Erythroblast (primary cell): ENCODE measurements at places on chromosomes 11 and 22.

DNA sequence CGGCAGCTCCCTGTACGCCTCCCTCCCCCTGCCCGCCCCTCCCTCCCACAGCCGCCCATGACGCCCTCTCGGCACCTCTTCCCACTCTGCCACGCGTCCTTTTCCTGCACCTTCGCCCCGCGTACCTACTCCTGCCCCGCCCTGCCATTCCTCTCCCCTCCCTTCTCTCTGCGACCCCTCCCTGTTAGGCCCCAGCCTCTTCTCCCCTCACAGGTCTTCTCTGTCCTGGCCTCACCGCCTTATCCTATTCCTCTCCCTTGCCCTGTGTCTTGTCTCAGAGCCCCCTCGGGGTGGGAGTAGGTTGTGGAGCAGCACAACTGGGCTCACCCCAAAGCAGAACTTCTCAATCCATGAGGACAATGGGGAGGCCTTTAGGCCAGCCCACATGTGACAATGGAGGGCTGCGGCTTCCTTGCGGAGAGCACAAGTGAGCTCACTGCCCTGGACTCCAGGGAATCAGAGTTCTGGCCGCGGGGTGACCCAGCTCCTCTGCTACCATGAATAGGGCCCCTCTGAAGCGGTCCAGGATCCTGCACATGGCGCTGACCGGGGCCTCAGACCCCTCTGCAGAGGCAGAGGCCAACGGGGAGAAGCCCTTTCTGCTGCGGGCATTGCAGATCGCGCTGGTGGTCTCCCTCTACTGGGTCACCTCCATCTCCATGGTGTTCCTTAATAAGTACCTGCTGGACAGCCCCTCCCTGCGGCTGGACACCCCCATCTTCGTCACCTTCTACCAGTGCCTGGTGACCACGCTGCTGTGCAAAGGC lies 539 bp downstream of the SLC35C1 start:
- DNase-seq: peak; percentile 35

GRCh38 chr11:113446112-113446511 lies 29.1 kb downstream of the DRD2 start:
- DNase-seq: no peak

DNA sequence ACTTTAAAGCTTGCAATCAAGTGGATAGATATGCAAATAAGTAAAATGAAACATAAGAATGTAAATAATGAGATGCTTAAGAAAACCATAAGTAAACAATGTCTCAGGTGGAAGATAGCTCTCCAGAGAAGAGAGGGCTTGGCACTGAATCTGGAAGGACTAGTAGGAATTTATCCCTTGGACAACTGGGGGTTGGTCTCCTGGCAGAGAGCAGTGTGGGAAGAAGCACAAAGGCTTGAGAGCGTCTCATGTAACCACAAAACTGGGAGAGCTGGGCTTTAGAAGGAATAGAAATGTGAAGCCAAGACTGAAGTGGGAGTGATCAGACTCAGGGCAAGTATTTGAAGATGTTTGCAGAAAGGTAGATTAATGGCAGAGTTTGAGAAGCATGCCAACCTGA lies 31.3 kb downstream of the CARD18 start:
- DNase-seq: no peak

DNA sequence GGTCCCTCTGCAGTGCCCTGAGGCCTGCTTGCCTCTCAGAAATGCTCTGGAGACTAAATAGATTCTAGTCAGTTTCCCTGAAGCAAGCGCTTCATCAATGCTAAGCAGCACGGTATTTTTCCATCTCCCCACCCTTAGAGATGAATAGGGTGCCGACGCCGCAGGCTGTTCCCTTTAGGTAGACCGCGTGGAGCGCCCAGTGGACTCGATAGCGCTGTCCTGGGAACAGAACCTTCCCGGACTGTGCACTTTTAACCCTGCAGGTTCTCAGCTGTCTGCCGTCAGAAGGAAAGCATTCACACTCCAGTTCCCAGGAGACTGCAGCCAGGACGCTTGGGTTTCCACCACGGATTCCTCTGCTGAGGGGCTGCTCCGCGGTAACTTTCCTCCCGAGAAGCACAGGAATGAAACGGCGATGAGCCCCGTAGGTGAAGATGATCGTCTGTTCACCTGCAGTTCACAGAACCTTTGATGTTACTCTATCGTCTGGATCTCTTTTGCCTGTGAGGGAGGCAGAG lies 9.1 kb upstream of the KCNJ1 start:
- DNase-seq: no peak

- no peak for DNase-seq
Measured at GRCh38 chr11:46234311-46234710, 43.2 kb upstream of the CREB3L1 start.

GRCh38 chr22:48173061-48173772 lies 1410.8 kb downstream of the TBC1D22A start:
- no peak for DNase-seq

DNA sequence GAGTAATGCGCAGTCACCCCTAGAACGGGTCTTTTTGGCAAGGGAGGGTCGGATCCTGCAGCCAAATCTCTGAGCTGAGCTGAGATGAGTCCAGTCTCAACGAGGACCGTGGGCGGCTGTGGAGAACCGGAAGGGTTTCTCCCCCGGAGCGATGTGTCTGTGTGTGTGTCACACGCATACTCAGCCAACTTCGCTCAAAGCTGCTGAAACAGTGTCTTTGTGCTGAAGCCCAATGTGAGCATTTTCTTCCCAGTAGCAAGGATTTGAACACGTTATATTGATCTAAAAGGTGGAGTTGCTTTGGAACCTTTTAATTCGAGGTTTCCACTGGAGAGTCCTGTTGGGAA lies 1.4 kb upstream of the CELSR1 start:
- DNase-seq: no peak

GRCh38 chr11:85385547-85385946 lies 241.6 kb downstream of the DLG2 start:
- DNase-seq: no peak

- DNase-seq: peak; percentile 84
Measured at GRCh38 chr11:64340671-64341335, 799 bp downstream of the CCDC88B start.

- DNase-seq: no peak
Measured at GRCh38 chr11:11251394-11251970, 101.6 kb downstream of the CSNK2A3 start.
